ENCODE measurements at places on chromosomes 4 and X.

DNA sequence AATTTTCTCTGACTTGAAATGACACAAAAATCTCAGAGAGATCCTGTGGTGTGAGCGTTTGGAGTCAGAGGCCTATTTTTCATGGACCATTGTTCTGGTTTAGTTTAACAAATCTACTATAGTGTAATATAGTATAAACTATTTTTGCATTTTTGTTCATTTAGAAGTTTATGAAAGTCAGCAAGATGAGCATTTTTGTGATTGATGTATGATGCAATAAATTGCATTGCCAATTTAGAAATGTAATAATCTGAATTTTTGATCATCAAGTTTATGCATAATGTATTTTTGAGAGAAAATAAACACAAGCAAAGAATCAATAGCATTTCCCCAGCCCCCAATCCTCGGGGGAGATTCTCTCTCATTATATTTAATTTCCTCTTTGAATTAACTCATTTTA is 519.5 kb upstream of the FTHL17 start:
- DNase-seq, result no peak

- DNase-seq, result no peak
Observed at GRCh38 chr4:1029529-1029928, 18.1 kb downstream of the FGFRL1 start.

DNA sequence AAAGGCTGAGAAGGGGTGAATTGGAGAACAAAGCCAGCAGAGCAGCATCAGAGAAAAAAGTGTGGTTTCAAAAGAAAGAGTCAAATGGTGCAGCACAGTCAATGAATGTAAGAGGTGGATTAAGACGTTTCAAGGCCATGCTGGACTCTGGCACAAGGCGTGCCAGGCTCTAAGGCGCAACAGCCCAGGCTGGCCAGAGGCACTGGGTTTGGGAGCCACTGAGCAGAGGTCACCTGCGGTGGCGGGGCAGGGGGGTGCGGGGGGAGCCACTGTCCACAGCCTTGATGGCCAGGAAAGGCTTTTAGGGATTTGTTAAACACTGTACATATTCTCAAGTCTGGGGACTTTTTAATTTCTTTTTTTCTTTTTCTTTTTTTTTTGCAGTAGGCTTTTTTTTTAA is 222.5 kb upstream of the FAT1 start:
- no peak for DNase-seq

DNA sequence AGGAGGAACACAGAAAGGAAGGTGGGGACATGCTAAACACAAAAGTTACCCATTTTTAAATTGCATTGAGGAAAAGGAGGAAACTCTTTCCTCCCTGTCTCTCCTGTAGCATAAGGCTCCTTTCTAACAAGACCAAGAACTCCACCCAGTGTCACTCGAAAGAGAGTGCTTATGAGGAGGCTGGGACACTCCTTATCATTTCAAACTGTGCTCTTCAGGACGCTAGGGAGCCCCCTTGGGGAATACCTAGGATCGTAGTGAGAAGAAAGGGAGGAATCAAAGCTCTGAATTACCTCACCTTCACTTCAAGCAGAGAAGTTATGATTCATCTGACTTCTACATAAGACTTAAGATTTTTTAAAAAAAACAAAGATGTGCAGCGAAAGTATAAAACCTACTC is 65.5 kb downstream of the F9 start:
- DNase-seq, result no peak

- no peak for DNase-seq
Observed at GRCh38 chr4:72494156-72494555, 74.9 kb downstream of the ADAMTS3 start.

All from stimulated activated CD8-positive, alpha-beta memory T cell treated with anti-CD3 and anti-CD28 coated beads, Interleukin-15, amount 100 ng/mL, for 48 hours (primary cell).